ENCODE measurements at places on chromosomes 16 and 17.

GRCh38 chr16:283033-283805 lies at the start of gene PDIA2:
Gene PDIA2, plus strand, starts transcription at chr16:283164. Its CDS starts 6 bp downstream, at chr16:283170.
- no peak for DNase-seq

DNA sequence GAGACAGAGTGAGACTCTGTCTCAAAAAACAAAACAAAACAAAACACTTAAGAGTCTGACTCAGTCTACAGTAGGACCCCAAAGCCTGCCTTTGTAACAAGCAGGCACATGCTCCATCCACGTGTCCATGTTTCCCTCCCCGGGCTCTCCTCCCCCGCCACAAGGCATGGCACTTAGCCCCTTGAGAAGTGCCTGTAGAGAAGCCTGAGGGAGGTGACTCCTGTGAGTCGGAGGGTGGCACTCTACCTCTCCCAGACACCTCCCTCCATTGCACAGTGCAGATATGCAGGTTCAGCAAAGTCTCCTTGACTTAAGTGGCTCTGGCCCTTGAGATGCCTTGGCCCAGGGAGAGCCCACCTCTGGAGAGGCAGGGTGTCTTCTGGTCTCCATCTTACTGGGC lies 6.8 kb downstream of the FHOD1 start:
- DNase-seq, result no peak

GRCh38 chr17:72426948-72427760 lies 306.3 kb downstream of the SOX9 start:
- DNase-seq, result no peak

DNA sequence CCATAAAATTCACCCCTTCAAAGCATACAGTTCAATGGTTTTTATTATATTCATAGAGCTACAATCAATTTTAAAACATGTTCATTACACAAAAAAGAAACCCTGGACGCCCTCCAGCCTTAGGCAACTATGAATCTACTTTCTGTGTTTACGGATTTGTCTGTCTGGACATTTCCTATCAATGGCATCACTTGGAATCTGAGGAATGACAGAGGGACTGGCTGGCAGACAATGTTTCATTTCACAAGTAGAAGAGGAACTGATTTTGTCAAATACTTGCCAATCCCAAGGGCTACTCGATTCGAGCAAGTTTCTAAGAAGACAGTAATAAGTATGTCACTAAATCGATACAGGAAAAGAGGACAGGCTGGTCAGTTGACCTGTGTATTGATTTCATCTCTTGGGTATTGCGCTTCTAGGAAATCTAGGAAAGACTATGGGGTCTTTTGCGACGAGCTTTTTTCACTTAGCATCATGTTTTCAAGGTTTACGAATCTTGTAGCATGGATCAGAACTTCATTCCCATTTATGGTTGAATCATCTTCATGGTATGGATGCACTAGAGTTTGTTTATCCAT lies 56.6 kb downstream of the RGS9 start:
- DNase-seq, result no peak

- no peak for DNase-seq
Observed at GRCh38 chr17:55576996-55577586, 65.8 kb upstream of the SMIM36 start.

DNA sequence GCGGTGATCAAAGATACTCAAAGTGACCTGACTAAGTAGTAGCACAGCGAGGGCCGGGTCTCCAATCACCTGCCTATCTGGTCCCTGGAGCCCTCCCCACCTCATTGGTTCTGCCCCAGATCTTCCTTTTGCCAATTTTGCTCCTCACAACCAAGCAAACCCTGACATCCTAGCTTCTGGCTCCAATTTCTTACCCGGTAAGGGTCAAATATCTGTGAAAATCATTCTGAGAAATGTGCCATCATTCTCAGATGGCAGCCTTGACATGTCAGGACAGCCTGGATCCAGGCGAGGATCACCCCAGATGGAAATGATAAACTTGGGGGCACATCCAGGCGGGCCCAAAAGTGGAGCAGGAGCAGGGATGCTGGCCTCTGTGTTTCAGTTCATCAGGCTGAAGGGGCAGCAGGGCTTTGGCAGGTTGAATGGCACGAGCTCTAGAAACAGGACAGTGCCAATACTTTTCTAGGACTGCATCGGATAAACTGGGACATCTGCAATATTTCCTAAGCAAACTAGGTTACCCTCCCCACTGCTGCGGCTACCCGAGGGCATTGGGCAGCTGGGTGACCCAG lies 83.9 kb downstream of the SHISA6 start:
- DNase-seq, result no peak

DNA sequence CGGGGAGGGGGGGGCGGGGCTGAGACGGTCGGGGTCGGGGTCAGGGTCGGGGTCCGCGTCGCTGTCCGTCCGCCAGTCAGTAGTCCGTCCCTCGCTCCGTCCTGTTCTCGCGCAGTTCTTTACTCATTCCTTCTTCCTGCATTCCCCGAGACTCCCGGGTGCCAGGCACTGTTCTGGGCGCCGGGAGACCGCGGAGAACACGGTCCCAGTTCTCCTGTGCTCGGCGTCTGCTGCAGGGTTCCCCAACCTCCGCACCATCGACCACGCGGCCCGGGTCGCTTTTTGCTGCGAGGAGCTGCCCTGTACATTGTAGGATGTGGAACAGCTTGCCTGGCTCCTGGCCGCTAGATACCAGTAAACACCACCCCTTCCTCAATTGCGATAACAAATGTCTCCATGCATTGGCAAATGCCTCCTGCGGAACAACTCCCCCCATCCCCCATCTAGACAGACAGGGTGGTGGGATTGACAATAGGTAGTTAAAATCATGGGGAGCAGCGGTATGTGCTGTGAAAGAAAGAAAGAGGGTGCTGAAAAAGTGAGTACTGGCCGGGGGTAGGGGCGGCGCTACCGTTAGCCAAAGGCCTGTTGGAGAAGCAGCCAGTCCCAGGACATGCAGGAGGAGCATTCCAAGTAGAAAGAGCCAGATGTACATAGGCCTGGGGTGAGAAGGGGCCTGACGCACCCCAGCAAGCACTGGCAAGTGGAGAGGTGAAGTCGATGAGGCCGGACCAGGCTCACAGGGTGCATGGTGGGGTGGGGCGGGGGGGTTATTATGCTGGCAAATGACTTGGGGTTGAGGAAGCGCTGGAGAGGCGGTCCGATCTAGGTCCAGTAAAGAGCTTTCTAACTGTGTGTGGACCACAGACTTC lies 631 bp downstream of the TRAF7 start:
- DNase-seq, result no peak

DNA sequence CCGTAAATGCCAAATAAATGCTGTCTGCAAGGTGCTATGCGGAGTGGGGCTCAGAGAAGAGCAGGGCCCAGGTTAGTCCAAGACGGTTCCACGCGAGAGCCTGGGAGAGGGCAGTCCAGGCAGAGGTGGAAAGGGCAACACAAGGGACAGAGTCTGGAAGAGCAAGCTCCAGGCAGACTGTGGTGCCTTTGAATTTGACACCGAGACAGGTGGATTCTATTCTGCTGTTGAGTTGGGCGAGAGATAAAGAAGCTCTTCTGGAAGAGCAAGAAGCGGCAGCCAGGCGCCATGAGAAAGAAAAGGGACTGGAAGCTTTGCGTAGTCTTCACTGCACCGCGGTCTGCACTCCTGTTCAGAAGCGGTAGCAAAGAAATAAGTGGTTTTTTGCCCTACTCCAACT lies 55.6 kb downstream of the CYTH1 start:
- no peak for DNase-seq

- DNase-seq, result no peak
Observed at GRCh38 chr17:1709403-1709951, 700 bp downstream of the TLCD2 start.

DNA sequence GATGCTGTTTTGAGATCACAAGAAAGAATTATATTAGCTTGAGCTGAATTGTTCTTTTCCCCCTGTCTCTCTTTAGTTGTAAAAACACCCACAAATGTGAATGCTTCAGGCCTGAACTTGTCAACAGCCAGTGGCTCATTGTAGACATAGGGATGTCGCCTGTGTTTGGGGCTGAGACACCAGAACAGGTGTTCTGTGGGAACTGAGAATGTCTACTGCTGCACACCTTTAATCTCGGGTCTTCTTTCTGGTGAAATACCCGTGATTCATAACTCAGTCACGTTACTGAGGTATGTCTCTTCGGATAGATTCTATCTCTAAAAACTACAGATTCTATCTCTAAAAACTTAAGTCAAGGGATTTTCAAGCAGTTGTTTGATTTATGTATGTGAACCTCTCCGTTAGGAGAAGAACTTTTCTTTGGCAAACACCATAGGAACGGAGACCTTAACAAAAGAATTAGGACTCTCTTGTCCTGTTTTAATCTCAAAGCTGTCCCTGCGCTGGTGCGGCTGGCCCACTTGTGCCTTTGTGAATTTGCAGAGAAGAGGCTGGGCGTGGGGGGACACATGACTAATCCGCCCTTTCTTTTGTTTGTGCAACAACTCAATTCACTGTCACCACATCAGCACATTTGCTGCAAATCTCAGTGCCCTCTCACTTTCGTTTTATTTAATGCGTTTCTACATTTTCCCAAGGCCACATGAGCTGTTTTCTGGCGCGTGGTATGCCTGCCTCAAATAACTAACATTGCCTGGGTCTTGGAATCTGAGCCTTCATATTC lies 643.0 kb downstream of the MAF start:
- DNase-seq, result no peak

- DNase-seq, result no peak
Observed at GRCh38 chr16:80971819-80972218, 34.9 kb downstream of the CMC2 start.

DNA sequence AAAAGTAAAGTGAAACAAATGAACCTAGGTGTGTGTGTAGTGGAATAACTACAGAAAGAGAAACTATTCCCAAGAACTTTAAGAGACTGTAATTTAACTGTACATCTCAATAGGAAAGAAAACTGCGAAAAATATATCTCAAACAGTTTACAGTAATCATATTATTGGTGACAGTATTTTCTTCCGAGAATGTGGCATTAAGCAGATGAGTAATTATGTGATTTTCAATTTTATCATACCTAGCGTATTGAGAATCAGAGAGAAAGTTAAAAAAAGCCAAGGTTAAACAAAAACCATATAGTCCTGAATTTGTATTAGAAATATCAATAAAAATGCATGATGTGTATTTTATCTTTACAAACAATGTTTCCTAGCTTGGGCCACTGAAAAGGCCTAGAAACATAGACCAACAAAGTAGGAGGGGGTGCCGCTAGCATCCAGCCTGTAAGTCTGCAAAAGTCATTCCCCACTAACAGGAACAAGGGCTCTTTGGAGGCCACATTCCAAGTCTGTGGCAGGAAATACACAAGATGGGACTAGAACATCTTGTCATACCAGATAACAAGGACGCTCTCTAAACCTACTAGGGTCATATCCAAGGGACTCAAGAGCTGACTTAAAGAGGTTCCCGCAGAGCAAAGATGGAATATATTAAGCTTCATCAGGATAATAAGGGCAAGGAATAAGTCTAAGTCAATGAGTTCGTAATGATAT lies 20.5 kb downstream of the RNF157 start:
- DNase-seq, result no peak

DNA sequence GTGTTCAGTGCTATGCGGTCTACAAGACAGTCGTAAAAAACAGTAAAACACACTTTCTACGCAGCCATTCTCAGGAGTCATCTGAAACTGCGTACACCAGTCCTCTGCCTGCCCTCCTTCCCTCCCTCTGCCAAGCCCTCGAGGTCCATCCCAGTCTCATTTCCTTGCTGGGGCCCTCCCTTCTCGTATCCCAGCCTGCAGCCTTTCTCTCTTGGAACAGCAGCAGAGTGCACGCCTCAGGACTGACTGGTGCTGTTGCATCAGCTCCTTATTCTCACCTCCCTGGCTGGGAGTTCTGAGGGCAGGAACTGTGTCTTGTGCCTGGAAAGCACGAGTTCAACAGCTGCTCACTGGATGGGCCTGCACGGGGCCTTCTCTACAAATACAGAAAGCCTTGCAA lies 12.5 kb downstream of the FAHD1 start:
- DNase-seq, result no peak

DNA sequence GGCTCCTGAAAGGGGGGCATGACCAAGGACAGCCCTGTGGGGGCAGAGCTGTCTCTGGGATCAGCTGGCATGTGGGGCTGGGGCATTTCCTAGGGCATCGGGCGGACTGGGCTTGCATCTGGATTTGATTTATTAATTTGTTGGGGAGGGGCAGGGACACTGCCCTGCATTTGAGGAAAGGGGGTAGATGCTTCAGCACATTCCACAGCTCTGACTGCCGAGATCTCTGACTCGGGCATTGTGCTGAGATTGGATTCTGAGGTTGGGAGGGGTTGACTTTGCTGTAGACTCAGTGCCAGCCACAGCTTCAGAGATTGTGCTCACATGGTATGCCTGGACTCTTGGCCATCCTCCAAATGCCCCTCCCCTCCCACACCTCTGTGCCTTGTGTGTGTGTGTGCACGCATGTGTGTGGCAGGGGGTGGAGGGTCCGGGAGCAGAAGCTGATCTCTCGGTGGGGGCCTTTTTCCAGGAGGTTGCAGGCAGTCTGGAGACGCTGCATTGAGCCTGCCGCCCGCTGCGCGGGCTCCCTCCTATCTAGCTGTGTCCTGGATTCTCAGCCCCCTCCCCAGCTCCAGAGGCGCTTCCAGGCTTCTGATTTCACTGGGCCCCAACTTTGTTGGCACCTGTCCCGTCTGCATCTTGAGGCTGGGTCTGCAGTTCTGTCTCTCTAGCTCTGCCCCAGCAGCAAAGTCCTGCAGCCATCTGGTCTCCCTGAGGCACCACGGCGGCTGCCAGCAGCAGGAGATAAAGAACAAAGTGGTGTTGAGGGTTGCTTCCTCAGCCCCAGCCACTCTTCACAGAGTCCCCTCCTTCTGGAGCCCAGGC lies 14.9 kb downstream of the IGFBP4 start:
- DNase-seq, result no peak

GRCh38 chr16:49734331-49734730 lies 121.6 kb downstream of the ZNF423 start:
- DNase-seq, result no peak

DNA sequence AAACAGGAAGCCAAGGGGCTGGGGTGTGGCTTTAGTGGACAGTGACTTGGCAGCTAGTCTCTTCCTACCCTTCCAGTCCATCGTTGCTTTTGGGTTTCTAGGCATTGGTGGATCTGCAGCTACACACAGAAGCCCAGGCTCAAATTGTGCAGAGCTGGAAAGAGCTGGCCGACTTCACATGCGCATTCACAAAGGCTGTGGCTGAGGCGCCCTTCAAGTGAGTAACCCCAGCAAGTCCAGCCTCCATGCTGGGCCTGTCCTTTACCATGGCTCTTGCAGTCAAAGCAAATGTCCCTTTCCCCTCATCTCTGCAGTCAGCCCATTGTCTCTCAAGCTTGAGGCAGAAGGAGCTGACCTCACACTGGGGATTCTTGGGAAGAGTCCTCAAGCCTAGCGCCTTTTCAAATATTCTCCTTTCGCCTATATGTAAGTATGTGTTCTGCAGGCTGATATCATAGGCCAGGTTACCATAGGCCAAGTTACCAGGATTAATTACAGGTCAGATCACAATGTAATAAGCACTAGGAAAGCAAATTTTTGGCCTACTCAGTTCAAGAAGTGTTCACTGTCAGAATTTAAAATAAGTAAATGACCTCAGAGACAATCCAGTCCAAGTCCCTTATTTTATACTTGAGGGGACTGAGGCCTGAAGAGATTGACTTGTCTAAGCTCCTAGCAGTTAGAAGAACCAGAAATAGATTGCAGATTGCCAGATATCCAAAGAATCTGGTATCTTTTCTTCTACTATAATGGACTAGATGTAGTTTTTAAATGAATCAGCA lies 6.5 kb downstream of the EME1 start:
- no peak for DNase-seq

GRCh38 chr16:66199189-66199588 lies 167.3 kb upstream of the CDH5 start:
- DNase-seq, result no peak

- DNase-seq, result no peak
Observed at GRCh38 chr16:82735186-82735585, 108.4 kb downstream of the CDH13 start.

- DNase-seq, result no peak
Observed at GRCh38 chr17:81271226-81271625, 23.9 kb downstream of the SLC38A10 start.
